ENCODE measurements at places on chromosomes 3 and 15. TPM values are rescaled to one million over a fixed set of nuclear protein-coding genes. Genes with fewer than 3 reads are reported as not detected.

GRCh38 chr3:112470788-112471187 is 28.5 kb downstream of the BTLA start:
- no peak for DNase-seq

DNA sequence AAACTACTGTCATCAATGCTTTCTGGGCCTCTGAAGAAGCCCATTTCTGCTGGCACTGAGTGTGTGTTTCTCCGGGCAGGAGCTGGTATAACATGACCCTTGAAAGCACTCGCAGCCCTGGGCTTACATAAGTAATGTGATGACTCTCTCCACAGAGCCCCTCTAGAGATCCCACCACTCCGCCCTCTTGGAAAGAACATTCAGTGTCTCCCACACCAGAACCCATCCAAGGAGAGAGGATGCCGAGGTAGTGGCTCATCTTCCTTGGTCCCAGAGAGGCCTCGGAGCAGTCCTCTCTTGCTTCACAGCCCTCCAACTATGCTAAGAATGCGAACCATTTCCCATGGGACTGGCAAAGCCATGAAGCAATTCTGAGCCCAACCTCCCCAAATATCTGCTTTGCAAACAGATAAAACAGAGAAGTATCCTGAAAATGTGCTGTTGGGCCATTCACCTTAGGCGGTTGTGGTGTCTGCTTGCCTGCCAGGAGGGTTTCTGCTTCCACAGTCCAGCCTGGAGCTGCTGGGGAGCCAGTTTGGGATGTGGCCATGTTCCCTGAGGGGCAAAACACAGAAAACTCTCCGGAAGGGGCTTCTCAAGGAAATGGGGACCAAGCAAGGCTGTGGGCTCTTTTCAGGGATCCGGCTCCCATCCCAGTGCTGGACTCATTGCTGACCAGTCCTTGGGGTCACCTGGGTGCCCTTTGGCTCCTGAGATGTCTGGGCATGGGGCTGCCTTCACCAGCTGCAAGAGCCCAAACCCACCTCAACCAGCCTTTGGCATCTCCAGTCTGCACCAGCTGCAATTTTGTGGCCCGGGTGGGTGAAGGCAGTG is 47.3 kb downstream of the AMOTL2 start:
- DNase-seq = peak; percentile 67

GRCh38 chr3:163327086-163327485 is 1751.2 kb downstream of the SI start:
- no peak for DNase-seq

DNA sequence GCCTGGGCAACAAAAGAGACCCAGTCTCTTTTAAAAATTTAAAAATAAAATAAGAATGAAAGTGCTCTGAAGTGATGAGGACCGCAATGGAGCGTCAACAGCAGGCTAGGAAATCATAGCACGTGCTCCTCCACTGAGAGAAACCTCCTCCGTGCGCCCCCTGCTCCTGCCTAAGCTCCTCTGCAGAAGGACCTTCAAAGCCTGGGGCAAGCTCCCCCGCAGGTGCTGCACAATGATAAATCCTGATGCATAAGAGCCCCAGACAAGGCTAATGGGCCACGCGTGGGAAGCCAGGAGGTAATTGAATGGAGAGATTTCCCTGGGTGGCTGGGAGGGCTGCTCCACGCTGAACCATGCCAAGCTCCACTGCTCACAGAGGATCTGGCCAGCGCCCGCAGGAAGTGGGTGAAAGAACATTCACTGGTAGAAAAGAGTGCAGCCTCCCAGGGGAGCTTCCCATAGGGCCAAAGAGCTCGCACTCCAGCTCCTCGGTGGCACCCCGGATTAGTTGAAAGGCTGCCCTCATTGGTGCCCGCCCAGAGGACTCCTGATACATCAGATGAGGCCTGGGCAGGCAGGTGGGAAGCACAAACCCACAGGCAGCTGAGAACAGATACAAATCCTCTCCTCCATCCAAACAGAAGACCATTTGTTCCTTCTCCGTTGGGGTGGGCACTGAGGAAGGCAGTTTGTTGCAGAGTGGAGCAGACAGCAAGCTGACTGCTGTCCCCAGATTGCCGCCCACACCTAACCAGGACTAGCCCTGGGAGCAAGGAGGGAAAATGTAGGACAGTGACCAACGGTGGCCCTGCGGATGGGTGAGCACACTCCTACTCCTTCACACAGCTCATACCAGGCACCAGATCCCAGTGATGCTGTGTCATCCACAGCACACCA is 52.5 kb downstream of the CPN2 start:
- DNase-seq = no peak

GRCh38 chr15:100948430-100948762 is 29.2 kb downstream of the LRRK1 start:
- no peak for DNase-seq

DNA sequence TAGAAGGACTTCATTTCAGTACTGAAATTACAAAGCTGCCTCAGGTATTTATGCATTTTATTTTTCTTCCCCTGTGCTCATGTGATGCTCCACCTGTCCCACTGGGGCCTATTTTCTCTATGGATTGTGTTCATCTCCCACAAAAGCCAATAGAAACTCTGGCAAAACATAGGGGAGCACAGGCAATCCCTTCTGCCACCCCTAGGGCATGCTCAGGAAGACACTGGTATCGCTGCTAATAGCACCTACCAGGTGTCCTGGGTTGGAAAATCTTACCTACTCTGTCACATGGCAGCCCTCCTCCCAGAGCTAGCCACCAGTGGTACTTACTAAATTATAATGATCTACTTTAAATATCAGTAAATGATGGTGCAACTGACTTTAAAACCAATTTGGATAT is 427.4 kb downstream of the FGF12 start:
- DNase-seq = no peak

DNA sequence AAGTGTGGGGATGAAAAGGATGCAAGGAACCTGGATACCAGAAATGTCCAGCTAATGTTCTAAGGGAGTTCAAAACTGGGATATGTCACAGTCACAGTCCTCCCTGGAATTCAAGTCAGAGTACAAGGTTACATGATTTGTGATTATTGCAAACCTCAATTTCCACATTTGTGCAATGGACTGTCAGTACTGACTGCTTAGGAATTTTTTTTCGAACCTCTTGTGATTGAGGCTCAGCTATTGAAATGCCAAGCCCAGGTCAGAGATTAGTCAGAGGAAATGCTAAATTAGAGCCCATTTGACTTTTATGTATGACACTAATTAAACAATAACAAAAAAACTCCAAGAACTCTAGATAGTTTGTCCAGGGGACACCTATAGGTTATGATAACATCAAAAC is 210.2 kb downstream of the THSD4 start:
- no peak for DNase-seq

- DNase-seq = no peak
Measured at GRCh38 chr3:78689378-78689777, 1078.4 kb downstream of the ROBO1 start.

- DNase-seq = no peak
Measured at GRCh38 chr3:124364317-124365020, 365.8 kb upstream of the UMPS start.

GRCh38 chr15:48965972-48966371 is 2.3 kb upstream of the SHC4 start:
- no peak for DNase-seq

DNA sequence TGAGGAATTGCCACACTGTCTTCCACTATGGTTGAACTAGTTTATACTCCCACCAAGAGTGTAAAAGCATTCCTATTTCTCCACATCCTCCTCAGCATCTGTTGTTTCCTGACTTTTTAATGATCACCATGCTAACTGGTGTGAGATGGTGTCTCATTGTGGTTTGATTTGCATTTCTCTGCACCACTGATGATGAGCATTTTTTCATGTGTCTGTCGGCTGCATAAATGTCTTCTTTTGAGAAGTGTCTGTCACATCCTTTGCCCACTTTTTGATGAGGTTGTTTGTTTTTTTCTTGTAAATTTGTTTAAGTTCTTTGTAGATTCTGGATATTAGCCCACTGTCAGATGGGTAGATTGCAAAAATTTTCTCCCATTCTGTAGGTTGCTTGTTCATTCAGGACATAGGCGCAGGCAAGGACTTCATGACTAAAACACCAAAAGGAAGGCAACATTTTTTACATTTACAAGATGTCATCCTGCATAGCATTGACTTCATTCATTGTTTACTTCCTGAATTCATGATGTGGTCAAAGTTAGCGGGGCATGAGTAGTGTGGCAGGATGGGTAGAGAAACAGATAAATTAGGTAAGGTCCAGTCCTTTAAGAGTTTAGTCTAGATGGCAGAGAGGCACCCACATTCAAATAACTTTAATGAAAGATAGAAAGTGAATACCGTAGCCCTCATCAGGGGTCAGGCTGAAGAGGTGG is 45.1 kb upstream of the LPP start:
- DNase-seq = no peak

- no peak for DNase-seq
Measured at GRCh38 chr3:193229851-193230420, 11.1 kb upstream of the PLAAT1 start.

DNA sequence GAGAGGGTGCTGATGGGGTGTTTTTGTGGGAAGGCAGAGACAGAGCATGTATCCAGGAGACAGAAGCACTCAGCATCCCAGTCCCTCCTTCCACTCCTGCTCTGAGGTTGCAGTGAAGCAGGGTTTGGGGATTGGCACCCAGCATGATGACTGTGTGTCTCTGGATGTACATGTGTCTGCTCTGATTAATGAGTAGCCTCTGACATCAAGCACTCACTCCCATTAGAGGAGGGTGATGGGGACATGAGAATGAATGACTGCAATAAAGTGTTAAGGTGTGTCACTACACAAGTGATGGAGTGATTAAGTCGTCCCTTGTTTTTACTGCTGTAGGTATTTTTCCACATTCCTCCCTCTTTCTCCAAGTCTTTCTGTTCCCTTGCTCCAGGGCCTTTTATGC is 9.6 kb upstream of the MYZAP start:
- DNase-seq = no peak

The OXSR1 gene
- polyA plus RNA-seq = 47.7 TPM

The FSD2 gene
- polyA plus RNA-seq = 0.10 TPM
